ENCODE measurements at places on chromosomes 13 and 19.

GRCh38 chr13:52141299-52141698 lies 12.4 kb upstream of the NEK5 start:
- DNase-seq: no peak

DNA sequence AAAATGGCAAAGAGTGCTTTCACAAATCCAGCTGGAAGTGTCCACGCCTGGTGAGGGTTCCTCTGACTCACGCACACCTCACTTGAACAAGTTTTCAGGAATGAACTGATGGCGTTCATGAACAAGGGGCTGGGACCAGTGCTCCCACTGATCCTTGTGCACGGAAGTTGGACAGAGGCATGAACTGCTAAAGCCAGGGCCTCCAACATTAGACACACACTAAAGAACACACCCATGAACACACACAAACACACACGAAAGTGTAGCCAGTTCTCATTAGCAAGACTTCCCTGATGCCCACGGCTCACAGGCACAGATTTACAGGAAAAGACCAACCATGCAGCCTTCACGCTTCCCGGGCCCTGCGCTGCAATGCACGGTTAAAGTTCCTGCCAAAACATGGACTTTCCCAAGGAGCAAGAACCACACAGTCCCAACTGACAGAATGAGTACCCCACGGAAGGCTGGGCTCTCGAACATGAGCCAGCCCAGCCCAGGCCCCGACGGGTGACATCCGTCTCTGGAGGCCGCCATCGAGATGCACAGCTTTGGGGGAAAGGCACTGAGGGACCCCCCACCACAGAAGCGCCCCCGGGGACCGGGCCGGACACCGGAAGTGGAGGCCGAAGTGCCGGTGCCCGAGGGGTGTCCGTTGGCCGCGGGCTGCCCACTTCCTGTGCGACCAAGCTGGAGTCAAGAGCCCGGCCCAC lies 808 bp downstream of the DNMT1 start:
- DNase-seq: no peak

DNA sequence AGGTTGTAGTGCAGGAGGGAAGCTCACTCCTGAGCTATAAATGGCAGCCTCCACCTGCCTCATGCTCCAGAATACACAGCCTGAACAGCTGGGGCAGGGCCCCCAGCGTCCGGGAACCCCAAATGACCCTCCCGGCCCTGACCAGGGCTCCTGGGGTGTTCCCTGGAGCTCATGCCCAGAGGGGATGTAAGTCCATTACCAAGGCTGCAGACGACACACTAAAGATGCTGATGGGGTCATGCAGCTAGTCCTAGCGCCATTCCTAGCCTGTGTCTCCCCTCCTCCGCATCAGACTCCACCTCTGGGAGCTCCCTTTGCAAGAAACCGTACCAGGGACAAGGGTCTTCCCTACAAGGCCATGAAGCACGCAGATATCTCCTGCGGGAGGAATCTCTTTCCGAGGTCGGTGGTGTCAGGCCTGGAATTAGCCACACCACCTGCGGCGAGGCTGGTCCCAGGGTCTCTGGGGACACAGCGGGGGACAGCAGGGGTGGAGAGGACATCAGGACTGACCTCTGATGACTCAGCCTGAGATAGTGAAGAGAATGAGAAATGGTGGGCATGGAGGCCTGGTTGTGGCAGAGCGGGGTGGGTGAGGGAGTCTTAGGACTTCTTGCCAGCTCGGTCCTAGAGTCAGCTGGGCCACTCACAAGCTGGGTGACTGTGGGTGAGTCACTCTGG lies 11.9 kb upstream of the TPM4 start:
- no peak for DNase-seq

DNA sequence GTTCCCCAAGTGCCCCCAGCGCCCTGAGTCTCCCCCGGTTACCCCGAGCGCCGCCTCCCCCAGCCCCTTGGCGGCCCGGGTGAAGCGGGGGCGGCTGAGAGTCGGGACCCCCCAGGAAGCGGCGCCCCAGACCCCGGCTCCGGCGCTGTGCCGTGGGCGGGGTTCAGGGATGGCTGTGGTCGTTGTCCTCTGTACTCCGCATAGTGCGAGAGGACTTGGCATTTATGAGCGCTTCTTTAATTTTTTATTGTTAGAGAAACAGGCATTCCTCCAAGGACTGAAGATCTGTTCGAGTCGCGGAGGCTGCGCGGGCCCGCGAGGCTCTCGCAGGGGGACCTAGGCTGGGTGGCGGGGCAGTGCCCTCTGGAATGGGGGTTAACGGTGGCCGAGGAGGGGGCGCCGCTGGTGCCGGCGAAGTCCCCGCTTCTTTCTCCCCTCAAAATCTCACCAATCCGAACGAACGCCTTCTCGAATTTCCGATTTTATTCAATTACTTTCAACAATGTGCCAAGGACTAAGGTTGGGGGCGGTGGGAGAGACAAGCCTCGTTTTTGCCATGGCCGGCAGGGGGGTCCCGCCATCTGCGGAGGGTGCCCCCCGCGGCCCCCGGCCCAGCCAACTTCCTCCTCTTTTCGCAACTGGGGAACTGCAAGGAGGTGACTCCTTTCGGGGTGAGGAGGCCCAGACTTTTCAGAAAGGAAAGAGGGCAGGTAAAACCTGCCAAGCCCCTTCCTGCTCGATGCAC lies 596 bp upstream of the GJB2 start:
- peak; percentile 4 for DNase-seq

GRCh38 chr19:42401365-42402303 lies 11.5 kb upstream of the CNFN start:
- peak; percentile 76 for DNase-seq

DNA sequence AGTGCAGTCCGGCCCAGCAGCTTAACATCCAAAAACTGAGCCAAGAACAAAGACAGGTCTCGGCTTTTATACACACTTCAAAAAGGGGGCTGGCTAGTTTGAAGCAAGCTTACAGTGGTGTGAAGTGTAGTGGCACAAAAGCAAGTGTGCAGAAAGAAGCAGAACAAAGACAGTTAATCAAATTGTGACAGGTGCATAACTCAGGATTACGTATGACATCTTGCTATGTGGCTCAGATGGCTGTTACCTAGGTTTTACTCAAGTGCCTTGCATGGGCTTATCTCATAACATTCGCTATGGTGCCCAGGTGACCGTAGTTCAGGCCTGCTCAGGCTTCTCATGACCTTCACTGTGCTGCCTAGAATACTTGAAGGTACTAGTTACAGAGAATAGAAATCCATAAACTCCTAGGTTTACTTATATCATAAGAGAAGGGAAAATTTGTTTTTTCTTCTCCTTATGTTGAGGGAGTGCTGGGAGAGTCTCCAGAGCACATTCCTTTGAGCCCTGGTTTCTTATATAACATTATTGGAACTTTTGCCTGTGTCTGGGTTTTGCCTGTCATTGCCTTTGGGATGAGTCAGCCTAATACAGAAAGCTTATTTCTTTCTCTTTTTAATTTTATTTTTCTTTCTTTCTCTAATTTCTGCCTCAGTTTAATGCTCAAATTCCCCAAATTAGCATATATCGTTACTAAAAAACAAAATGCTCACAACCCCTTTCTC lies 1629.1 kb upstream of the PCDH20 start:
- no peak for DNase-seq

DNA sequence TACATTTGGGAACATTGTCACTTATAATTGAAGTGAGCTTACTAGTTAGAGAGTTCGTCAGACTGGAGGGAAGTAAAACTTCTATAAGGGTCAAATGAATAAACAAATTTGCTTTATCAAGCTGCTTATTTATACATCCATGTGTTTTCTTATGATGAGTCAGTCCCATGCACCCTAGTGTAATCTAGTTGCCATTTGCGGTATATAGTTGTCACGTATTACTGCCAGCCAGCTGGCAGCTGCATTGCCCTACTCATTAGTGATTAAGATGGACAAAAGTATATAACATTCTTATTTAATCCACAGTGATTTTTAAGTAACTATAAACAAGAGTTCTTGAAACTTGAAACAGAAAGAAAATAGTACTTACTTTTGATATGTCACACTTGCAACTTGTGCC lies 182.4 kb downstream of the GPC6 start:
- no peak for DNase-seq

DNA sequence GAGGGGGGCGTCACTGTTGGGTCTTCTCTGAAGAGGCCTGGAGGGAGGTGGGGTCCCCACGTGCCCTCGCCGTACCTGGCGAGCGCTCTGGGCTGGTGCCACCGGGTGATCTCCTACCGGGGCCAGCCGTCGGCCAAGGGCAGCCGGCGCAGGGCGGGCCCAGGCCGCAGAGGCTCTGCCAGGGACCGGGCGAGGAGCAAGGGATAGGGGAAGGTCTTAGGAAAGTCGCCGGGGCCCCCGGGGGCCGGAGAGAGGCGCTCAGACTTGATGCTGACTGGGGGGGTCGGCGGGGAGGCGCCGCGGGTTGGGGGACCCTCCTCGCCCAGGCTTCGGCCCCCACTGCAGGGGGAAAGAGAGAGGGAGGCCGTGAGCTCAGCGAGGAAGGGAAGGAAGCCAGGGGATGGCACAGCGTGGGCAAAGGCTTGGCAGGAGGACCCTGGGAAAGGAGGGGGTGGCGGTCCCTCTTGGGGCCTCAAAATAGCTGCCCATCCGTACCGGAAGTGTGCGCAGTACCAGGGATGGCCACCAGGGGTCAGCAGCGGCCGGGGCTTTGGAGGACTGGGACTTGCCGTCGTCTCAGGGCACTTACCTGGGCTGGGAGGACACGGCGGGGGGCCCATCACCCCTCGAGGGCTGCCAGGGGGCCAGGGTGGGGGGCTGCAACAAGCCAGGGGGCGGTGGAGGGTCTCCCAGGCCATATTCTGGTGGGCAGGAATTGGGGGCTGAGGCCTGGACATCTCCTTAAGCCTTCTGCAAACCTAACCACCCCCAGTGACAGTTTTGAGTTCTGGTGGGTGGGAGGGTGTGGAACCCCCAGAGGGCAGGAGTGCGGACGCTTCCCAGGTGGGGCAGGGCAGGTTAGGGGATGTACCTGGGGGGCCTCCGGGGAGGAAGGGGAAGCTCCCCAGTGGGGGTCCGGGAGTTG lies 7.7 kb upstream of the TMEM161A start:
- peak; percentile 86 for DNase-seq

DNA sequence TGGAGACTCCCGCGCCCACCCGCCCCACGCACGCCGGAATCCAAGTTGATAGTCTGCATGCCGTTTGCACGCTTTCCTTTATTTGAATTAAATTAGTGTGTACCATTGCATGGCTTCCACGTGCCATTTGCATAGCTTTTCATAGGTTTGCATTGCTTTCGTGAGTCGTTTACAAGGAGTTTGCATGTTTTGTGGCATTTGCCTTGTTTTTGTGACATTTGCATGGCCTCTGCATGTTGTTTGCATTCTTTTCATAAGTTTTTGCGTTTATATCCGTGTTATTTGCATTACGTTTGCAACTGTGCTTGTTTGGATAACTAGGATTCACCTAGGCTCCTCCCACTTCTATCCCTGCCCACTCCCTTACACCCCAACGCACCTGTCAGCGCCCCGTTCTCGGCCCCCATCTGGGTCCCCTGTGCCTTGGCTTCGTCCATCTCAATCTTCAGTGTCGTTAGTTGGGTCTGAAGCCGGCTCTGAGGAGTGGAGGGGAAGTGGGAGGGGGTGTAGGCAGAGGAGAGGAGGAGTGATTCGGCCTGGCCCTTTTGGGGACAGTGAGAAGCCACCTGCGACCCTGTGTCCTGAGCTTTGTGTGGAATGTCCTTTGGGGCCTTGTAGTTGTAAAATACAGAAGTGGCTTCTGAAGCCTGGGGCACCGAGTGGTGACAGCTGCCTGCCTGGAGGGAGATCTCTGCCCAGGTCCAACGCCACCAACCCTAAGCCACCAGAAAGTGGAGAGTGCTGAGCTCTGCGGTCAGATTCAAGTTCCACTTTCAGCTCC lies 2.4 kb downstream of the CCDC194 start:
- no peak for DNase-seq

DNA sequence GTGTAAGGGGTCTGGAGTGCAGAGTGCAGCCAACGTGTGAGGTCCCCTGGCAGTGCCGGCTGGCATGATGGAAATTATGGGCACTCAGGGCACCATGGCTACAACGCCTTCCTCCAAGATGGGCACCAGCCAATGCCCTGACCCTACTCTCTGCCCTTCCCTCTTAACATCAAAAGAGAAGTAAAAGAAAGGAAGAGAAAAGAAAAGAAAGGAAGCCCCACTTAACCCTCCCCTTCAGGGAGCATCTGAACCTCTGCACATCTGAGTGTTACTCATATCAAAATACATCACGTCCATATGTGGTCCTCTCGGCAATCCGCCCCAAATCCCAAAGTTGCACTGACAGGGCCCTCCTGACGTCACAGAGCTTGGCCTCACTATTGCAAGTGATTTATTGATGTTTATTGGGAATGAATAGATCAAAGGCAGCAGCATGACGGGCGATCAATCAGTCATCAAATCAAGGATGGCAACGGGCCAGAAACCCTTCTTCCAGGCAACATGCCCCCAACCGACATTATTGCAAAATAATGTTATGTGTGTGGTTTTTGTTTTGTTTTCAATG lies 1.3 kb downstream of the TSHZ3 start:
- DNase-seq: no peak

DNA sequence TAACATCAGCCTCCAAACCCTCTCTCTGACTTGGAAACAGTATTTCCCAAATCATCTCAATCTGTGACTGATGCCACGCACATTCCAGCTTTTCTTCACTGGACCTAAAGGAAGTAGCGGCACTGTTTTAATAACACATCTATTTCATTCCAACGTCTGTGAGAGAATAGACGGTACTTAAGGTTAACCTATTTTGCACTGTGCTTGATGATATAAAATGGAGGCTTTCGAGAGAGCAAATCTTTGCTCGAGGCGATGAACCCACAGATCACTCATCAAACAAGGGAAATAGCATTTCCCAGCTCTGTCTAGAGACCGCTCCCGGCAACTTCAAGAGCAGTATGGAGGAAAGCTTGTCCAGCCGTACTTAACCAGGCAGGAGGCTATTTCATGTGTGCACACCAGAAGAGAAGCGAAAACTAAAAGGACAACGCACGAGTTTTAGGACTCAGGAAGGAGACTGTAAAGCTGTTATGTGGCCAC lies 2.9 kb downstream of the UBL3 start:
- peak; percentile 13 for DNase-seq

DNA sequence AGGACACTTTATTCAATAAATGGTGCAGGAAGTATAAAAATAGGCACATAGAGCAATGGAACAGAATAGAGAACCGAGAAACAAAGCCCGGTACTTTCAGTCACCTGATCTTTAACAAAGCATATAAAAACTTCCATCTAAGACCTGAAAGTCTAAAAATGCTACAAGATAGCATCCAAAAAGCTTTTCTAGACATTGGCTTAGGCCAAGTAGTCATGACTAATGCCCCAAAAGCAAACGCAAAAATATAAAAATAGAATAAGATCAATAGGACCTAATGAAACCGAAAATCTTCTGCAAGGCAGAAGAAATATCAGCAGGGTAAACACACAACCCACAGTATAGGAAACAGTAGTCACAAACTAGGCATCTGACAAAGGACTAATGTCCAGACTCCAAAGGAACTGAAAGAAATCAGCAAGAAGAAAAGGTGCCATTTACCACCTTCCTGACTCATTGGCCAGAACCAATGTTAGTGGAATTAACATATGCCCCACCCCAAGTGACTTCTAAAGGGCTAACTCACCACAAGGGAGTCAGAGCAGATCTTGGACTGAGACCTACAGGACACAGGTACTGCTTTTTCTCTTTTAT lies 40.8 kb upstream of the CEACAM21 start:
- peak; percentile 19 for DNase-seq

DNA sequence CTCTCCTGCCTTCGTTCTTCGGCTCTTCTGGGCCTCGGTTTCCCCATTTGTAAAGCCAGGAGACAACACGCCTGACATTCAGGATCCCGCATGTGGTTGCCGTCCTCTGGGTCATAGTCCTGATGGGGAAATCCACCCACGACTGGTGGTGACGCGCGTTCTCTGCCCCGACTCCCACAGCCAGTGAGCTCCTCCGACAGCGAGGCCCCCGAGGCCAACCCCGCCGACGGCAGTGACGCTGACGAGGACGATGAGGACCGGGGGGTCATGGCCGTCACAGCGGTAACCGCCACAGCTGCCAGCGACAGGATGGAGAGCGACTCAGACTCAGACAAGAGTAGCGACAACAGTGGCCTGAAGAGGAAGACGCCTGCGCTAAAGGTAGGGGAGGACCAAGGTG lies 16.4 kb downstream of the HDGFL2 start:
- no peak for DNase-seq
